ENCODE measurements at places on chromosomes 1 and 21.

DNA sequence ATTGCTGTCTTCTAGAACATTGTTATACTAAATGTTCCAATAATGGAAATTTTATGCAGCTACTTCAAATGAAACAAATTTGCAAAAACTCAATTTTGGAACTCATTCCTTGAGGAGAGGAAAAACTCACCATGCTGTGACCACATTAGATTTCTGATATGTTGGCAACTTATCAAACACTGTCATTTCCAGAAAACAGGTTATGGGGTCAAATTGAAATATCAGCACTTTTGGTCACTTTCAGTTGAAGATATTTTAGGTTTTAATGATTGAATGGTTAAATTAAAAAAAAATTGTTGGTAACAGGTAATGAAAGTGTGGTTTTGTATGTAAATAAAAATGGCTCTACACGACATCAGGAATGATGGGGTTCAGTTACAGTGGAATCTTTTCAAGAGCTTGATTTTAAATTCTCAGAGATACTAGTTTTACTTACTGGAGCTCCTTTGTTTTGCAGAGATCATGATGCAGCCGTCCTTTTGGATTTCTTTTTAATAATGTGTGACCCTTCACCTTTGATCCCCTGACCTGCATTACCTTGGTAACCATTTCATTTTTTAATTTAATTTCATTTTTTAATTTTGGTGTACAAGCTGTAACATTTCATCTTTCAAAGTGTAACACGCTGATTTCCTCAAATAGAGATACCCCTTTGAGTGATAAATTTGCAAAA, 86.2 kb downstream of the CAMTA1 start:
- DNase-seq, result no peak

GRCh38 chr1:186839041-186839400, 10.3 kb downstream of the PLA2G4A start:
- no peak for DNase-seq

GRCh38 chr1:229557200-229557850, 1.2 kb downstream of the ABCB10 start:
- no peak for DNase-seq

DNA sequence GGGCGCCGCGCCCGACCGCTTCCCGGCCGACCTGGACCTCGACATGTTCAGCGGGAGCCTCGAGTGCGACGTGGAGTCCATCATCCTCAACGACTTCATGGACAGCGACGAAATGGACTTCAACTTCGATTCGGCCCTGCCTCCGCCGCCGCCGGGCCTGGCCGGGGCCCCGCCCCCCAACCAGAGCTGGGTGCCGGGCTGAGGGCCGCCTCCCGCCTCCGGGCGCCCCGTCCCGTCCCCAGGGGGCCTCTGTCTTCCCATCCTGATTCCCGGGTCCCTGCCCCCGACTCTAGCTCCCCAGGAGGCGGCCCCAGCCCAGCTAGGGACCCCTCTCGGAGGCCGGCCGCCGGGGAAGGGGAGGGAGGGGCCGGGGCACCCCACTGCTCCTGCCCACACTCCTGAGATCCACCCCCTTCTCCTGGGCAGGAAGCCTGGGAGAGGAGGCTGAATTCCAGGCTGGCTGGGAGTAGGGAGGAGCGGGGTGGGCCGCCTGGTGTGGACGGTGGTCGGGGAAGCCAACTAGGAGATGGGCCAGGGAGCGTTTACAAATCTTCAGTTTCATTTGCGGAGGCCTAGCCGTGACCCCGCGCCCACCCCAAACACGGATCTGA, 21.4 kb downstream of the FOXO6 start:
- DNase-seq, result no peak

- no peak for DNase-seq
Observed at GRCh38 chr1:155648207-155649147, 38.5 kb downstream of the MSTO1 start.
